ENCODE measurements at places on chromosomes 2 and 18.

GRCh38 chr2:103172821-103173220, 411.0 kb downstream of the TMEM182 start:
- no peak for DNase-seq

DNA sequence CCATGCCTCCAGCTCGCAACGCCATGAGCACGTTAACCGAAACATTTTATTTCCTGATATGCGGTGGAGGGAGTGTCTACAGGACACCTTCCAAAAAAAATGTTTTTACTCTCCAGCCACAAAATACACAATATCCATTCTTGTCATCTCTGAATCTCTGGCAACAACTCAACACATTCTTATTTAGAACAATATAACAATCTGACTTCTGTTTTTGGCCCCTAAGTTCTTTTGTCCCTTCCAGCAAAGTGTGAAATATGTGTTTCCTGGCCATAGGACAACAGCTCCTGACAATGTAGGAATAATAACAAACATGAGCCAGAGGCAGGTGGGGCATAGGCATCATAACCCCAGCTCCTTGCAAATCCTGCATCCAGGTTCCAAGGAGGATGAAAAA, 163.0 kb downstream of the DDX1 start:
- DNase-seq = no peak

- DNase-seq = no peak
These were observed 35.4 kb upstream of the DNAH7 start for GRCh38 chr2:196104066-196104465.

- DNase-seq = no peak
These were observed 484 bp downstream of the APCDD1 start for GRCh38 chr18:10454681-10455557.

GRCh38 chr18:62027914-62028520, 135.2 kb upstream of the RNF152 start:
- DNase-seq = no peak

All from NCI-H2081 treated with DMSO at 0.1 percent for 48 hours (cell line).